Vagina (tissue), 2 donors: ENCODE measurements at places on chromosomes 16 and 17.

DNA sequence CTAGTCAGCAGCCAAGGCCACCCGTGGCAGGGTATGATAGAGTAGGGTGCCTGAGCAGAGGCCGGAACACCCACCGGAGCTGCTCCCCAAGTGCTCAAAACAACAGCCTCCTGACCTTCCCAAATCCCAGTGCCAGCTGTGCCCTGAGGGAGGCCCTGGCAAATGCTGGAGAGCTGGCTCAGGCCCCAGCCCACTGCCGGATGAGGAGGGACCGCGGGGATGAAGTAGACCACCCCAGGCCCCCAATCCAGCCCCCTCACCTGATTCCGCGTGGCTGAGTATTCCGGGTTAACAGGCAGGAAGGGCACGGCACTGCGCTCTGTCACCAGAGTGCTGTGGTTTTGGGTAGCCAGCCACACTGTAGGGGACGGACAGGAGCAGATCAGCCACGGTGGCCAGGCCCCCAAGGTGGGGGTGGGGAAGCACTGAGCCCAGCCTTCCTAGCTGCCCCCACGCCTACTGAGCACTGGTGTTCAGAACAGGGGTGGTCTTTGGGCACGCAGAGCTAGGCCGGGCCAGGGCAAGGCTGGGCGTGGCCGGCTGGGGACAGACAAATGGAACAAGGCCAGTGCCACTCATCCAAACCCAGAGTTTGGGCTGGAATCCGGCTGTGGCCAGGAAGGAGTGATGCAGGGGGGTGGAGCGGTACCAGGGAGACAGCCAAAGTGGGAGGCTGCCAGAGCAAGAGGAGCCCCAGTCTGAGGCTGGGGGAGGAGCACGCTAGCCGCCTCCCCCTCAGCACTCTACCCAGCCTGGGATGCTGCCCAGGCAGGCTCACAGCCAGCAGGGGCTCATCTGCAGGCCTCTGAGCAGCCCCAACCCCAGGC, 9.1 kb downstream of the TP53I13 start:
- no peak for DNase-seq

GRCh38 chr16:56632848-56633365, 448 bp downstream of the MT1M start:
- DNase-seq = no peak

DNA sequence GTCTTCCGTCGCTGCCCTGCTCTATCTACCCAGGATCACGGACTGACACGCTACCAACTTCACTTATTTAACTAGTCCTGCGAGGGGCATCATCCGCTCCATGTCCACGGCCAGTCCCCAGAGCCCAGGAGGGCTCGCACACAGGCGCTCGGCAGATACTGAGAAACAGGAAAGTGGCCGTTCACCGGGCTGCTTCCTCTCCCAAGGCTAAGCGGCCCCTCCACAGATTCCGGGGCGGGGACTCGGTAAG, 388 bp downstream of the OXLD1 start:
- DNase-seq = no peak

GRCh38 chr16:10782628-10783027, 36.0 kb downstream of the TVP23A start:
- no peak for DNase-seq

DNA sequence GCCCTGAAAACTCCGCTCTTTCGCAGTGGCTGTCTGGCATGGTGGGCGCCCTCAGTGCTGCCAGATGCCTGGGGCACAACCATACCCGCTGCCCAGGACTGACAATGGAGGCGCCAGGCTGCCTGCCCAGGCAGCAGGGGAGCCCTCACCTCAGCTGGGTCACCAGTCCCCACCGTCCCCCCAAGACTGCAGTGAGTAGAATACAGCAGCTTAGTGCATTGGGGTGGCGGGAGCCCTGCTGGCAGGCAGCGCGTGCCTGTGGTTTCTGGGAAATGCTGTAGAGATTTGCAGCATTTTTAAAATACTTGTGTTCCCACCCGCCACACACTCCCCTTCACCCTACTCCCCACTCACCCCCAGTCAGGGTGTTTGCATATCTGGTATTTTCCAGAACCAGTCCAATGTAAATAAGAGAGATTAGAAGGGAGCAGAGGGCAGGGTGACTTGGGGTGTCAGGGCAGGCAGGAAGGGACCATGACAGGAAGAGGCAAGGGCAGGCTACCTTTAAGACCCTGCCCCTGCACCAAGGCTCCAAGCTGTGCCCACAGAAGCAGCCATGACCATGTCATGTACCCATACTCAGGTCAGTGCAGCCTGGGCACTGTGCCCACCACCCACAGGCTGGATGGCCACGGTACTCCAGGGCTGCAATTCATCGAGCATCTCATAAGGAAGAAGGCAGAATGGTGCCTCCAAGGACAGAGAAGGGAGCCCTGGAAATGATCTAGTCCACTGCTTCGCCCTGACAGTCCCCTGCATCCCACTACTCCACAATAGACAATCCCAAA, 21.5 kb downstream of the MYO18A start:
- DNase-seq = no peak

GRCh38 chr16:58280846-58281301, 14.0 kb downstream of the PRSS54 start:
- no peak for DNase-seq

- no peak for DNase-seq
Measured at GRCh38 chr16:68732741-68733399, 4.2 kb upstream of the CDH1 start.

DNA sequence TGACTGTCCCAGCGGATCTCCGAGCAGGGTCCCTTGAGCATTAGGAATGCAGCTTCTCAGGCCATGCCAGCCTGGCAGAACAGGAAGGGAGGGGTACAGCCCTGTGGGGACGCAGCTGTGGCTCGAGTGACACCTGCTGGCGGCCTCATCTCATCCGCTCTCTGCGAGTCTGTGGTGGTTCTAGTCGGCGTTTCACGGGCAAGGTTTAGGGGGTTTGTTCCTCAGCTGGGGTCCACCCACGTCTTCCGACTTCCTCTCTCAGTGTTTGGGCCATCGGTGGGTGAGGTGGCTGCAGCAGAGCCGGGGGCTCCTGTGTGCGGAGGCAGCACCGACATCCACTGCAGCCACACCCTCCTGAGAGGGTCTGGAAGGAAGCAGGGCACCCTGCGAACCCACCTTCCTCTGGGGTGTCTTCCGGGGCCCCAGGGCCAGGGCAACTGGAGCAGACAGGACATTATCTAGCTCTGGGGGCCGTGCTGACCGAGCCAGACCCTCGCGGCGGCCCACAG, 33.3 kb downstream of the JPH3 start:
- no peak for DNase-seq

- no peak for DNase-seq
Measured at GRCh38 chr17:73068322-73069153, 23.9 kb downstream of the SLC39A11 start.

DNA sequence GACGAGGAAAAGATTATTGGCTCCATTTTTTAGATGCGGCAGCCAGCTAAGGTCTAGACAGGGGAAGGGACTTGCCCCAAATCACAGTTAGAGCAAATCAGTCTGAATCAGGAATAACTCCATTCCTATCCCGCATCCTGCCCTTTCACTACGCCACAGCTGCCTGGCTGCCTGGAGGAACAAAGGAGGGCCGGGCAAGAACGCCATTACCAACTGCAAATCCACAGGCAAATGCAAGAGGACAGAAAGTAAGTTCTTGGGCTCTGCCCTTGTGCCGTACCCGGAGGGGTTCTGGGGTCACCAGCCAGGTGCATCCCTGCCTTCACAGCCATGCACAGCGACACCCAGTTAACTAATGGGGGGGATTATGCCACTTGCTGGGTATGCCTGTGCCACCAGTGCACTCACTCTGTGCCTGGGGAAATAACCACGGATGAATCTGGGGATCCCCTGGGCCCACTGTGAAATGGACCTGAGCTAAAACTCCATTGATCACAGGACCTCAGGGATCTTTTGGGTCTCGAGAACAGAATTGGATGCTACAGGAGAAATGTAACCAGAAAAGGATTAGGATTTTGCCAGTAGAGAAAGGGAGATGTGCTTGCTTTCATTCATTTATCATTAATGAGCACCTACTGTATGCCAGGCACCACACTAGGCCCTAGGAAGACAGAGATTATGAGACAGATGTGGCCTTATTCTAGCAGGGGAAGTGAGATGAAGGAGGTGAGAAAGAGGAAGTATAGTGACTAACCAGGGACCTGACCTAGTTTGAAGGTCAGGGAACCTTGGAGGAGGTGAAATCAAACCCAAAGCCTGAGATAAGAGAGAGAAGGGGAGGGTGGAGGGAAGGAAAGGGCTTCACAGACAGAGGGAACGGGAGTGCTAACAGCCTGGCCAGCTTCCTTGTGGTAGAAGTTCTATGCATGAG, 17.7 kb downstream of the BCL7C start:
- DNase-seq = no peak

- DNase-seq = no peak
Measured at GRCh38 chr16:31471875-31472708, at the start of gene TGFB1I1. TGFB1I1 (plus strand) TSS chr16:31472152; CDS start chr16:31472189, 37 bp downstream.

GRCh38 chr16:58332997-58333700, 38.3 kb upstream of the PRSS54 start:
- DNase-seq = no peak

GRCh38 chr17:59845595-59846393, 46.9 kb downstream of the TUBD1 start:
- no peak for DNase-seq

DNA sequence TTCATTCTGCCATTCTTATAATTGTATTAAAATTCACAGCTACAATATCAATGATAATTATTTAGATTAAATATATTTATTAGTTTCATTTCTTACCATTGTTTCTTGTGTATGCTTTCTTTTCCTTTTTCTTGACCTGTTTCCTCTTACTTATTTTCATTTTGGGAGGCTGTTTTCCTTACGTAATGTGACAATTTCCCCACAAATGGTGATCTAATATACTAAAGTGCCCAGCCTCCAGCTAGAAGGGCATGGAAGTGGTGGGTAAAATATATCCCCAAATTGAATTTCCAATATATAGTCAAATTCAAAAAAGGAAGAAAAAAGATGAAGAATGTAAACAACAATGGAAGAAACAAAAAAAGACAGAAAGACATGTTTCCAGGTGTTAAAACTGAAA, 1.5 kb upstream of the ABCA6 start:
- no peak for DNase-seq

DNA sequence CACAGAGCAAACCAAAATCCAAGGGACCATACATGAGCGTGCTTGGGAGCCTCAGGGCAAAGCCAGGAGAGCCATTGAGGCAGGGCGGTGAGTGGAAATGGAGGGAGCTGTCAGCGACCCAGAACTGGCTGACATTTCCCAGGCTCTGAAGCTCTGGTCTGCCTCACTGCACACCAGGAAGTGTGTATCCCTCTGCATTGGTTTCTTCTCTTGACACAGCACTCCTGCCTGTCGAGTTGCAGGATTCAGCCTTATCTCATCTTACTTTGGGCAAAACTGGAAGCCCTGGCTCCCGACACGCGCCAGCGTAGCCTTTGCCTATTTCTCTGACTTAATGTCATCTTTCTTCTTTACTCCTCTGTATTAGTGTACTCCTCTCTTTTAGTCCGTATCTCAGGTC, 144.7 kb upstream of the HS3ST3A1 start:
- DNase-seq = no peak

- no peak for DNase-seq
Measured at GRCh38 chr16:19549673-19550072, 5.8 kb upstream of the VPS35L start.

- no peak for DNase-seq
Measured at GRCh38 chr16:13542284-13542683, 377.7 kb upstream of the ERCC4 start.

DNA sequence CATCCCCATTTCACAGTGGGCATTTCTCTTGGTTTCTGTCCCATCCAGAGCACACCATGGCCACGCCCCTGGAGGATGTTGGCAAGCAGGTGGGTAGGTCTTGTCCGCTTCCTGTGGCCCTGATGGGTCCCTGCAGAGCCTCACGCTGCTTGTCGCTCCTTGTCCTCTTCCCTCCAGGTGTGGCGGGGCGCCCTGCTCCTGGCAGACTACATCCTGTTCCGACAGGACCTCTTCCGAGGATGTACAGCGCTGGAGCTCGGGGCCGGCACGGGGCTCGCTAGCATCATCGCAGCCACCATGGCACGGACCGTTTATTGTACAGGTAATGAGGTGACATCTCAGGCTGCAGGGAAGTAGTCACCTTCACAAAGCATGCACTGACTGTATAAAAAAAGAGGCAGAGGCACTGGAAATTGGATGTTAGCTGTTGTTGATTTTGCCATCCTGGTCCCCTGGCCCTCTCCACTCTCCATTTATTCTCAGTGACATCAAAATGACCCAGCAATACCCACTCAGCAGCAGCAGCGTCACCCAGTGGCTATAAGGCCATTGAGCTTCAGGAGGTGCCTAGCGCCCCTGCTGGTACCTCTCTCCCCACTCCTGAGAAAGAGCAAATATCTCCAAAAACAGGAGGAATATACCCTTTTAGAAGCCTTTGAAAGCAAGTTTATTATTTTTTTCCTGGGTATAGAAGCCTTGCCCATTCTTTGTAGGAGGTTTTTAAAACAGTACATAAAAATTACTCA, 13.7 kb downstream of the METTL22 start:
- no peak for DNase-seq

- no peak for DNase-seq
Measured at GRCh38 chr17:42835732-42836131, 2.5 kb downstream of the PSME3 start.

- DNase-seq = no peak
Measured at GRCh38 chr16:77531752-77532151, 96.9 kb upstream of the ADAMTS18 start.

DNA sequence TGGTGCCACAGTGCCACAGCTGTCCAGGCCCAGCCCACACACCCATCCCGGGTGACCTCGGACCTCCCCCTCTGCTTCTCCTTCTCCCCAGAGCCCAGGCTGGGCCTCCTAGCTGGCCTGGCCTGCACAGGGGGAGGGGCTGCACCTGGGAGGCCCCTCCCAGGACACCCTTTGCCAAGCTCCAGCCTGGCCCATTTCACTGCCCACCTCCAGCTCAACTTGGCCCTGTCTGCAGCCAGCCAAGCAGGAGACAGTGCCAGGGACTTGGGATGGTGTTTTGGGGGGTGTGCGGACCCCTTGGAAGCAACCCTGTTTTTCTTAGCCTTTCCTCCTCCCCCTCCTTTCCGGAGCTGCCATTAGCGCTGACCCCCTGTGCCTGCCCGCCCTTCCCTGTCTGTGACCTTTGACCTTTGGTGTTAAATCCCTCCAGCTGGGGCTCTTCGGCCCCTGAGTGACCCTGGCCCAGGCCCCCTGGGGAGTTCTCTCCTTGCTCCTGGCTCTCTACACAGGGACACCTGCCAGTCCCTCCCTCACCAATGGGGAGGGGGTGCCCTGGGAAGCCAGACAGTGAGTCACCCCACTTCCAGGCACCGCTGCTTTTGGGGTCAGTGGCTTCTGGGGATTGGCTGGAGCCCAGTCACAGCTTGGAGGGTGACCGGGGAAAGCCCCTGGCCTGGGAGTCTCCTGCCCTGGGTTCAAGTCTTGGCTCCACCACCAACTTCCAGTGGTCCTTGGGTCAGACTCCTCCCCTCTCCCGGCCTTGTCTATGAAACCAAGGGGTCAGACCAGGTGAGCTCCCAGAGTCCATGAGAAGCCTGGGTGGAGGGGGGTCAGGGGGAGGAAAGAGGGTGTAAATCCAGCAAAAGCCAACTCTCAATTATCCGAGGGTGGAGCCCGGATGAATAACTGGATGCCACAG, 1.9 kb downstream of the GLIS2 start:
- no peak for DNase-seq
